ENCODE measurements at places on chromosomes 4 and X.

- DNase-seq: no peak
Observed at GRCh38 chr4:7191546-7192251, 639 bp upstream of the SORCS2 start.

DNA sequence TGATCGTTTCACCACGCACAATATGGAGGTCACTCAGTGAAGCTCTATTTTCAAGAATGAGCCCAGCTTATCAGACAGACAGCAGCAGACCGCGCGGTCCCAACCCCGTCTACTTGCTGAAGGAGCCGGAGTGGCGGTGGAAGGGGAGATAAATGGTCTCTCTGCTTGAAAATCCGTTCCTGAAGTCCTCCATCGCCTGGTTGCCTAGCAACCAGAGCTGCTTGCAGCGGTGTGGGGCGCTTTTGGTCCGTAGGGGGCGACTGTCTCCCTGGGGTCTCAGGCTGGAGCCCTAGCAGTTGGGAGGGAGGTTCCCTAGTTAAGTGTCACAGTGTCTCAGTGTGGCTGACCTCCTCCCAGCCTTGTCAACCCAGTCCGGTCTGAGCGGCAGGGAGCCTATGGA, 8.3 kb upstream of the DLG3 start:
- no peak for DNase-seq

DNA sequence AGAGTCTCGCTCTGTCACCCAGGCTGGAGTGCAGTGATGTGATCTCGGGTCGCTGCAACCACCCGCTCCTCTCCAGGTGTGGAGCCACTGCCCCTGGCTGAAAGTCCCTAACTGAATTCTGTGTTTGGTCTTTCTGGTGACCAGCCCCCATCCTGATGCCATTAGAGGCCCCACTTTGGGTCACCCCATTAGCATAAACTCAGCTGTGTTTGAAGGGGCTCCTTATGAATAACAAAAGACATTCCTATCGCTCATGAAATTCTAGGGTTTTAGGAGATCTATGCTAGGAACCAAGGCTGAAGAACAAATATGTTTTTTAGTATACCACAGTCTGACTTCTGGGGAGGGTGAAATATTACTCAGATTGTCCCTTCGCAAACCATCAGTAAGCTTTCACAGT, 652.9 kb downstream of the ADGRL3 start:
- no peak for DNase-seq

DNA sequence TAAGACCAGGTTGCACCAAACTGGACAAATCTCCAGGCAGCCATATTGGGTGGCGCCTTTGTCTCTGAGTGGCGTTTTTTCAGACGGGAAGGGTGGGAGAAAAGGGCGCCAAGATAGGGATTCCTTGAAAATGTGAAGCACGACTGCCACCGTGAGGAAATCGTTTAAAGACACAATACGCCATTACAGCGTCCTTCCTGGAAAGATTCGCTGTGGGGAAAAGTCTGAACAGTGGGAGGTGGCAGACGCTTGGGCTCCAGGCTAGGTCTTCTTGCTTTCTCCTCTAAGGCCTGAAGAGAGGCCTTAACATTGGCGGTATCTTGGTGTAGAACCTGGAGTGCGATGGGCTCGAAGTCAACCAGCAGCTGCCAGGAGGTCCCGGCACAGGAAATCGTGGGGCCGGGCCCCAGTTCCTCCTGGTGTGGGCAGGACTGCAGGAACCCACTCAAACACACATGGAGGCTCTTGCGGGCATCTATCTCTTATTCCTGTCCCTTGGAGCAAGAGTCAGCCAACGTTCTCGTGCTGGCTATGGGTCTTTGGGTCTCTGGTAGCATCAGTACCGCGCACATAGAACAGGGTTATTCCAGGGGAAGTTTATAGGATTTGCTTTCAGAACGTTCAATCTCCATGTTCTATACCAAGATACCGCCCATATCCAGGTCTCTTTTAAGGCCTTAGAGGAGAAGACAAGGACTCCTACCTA, 208.8 kb downstream of the OR13H1 start:
- DNase-seq: no peak
